ENCODE measurements at places on chromosomes 3 and 15.

- no peak for DNase-seq
Measured at GRCh38 chr3:1216856-1217255, 124.0 kb downstream of the CNTN6 start.

DNA sequence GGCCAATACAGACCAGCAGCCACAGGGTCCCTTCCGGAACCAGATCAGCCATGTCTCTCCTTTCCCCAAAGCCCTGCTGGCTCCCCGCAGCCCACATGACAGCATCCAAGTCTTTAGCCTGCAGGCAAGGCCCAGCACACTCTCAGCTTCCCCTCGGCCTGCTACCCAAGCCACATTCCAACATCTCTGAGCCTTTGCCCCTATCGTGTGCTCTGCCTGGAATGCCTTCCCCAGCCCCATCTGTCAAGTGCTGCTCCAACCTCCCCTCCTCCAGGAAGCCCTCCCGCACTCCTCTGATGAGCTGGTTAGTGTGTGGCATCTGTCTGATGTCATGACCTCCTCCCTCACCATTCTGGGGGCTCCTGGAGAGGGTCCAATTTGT is 8.5 kb downstream of the PLXND1 start:
- DNase-seq, result no peak

GRCh38 chr3:123067689-123068600 is 1.1 kb downstream of the PDIA5 start:
- DNase-seq, result no peak

DNA sequence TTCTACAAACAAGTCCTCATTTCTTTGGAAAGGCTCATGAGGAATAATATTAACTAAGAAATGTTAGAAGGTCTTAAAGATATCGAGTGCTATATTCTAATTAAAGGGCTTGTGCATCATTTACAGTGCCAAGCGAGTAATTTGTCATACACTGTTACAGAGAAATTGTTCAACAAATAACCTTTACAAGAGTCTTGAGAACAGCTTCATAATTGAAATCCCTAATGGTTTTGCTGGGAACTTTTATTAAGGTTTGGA is 209.5 kb downstream of the MECOM start:
- DNase-seq, result no peak

DNA sequence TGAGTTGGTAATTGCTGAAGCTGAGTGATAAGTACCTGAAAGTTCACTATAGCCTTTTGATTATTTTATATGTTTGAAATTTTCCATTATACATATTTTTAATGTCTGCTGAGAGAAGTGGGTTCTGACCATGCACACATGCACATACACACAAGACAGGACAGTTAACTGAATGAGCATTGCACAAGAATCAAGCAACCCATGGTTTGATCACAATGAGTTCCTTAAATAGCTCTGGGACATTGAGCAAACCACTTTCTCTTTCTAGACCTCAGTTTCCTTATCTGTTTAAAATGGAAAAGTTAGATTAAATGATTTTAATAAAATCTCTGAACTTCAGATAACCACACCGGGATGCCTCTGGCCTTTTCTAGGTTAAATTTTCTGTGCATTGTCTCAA is 26.7 kb downstream of the SNTN start:
- DNase-seq, result no peak

DNA sequence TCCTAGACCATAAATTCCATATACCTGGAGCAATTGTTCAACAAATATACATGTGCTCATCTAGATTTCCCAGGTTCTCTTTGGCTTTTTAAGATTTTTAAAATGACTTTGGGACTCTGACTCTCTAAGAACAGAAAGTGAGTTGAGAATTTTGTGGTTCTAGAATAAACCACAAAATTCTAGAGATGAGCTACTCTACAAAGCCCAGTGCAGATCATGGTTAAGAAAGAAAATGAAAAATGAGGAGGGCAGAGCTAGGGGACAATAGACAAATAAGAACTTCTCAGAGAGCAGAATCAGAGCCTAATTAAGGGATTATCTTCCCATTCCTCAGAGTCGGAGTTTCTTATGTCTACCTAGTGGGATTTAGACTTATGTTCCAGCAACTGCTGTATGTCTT is 694.7 kb downstream of the ZNF385D start:
- DNase-seq, result no peak

GRCh38 chr15:100633763-100634075 is 31.3 kb downstream of the ASB7 start:
- no peak for DNase-seq

DNA sequence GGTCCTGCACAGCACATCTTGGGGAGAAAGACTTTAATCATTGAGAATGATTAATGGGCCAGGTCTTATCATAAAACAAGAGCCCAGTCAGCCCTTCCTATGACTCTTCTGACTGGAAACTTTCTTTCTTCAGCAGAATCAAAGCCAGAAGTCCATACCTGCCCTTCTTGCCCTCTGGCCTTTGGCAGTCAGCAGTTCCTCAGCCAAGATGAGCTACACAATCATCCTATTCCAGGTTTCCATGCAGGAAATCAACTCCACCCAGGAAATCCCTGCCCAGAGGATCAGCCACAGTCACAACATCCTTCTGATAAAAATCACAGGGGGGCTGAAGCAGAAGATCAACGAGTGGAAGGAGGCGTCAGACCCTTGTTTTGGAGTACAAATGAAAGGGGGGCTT is 26.9 kb downstream of the ZNF589 start:
- DNase-seq, result no peak

GRCh38 chr3:123021996-123022510 is 5.5 kb downstream of the SEMA5B start:
- no peak for DNase-seq

DNA sequence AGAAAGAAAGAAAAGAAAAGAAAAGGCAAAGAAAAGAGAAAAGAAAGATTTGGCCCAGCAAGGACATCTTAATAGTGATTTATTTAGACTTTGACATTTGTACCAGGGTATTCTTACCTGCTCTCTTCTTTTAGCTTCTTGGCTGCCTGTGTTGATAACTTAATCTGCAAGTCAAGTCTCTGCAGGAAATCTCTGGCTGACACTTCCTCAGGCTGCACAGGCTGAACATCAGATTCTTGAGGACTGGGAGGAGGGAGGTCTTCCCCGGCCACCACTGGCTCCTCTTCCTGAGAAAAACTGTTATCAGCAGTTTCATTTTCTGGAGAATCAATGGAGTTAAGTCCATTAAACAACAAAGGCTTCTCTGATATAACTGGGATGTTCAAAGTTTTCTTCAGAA is 12.8 kb downstream of the LYSMD2 start:
- no peak for DNase-seq

DNA sequence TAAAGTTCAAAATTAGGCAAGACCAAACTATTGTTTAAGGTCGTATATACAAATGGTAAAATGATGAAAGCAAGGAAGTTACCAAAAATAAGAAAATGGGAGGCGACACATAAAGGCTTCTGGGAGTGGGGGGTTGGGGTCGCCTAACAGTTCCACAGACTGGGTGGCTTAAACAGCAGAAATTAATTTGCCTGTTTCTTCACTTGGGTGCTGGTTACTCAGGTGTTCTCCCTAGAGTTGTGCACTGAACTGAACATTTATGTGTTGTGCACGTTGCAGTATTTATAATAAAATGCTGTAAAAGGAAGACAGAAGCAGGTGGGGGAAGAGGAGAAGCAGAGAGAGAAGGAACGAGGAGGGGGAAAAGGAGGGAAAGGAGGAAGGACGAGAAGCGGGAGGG is 10.5 kb upstream of the RNU6-1 start:
- no peak for DNase-seq

- DNase-seq, result no peak
Measured at GRCh38 chr15:51232581-51232980, 105.8 kb downstream of the CYP19A1 start.

DNA sequence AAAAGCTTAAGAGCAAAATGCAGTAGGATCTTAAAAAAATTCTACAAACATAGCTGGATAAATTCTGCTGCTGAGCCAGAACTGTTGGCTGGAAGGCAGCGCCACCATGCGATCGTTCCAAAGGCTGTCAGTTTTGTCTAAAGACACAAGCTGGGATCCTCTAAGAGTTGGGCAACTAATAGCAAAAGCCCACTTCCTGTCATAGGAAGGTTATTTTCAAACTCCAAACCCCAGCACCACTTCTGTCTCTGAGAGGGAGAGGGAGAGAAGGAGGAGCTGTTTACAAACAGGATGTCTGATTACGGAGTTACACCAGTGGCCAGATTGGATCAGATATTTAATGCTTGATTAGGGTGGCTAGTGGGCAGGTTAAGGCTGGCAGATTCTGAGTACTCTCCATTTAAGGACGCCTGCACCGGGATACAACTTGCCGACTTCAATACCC is 44.0 kb downstream of the EIF4E3 start:
- DNase-seq, result peak; percentile 69

GRCh38 chr3:46942076-46942475 is 34.5 kb downstream of the CCDC12 start:
- DNase-seq, result no peak

GRCh38 chr3:181933052-181933618 is 221.4 kb downstream of the SOX2 start:
- DNase-seq, result no peak

- no peak for DNase-seq
Measured at GRCh38 chr15:29024662-29025061, 138.9 kb downstream of the APBA2 start.

- no peak for DNase-seq
Measured at GRCh38 chr3:154794391-154794790, 285.7 kb upstream of the MME start.

DNA sequence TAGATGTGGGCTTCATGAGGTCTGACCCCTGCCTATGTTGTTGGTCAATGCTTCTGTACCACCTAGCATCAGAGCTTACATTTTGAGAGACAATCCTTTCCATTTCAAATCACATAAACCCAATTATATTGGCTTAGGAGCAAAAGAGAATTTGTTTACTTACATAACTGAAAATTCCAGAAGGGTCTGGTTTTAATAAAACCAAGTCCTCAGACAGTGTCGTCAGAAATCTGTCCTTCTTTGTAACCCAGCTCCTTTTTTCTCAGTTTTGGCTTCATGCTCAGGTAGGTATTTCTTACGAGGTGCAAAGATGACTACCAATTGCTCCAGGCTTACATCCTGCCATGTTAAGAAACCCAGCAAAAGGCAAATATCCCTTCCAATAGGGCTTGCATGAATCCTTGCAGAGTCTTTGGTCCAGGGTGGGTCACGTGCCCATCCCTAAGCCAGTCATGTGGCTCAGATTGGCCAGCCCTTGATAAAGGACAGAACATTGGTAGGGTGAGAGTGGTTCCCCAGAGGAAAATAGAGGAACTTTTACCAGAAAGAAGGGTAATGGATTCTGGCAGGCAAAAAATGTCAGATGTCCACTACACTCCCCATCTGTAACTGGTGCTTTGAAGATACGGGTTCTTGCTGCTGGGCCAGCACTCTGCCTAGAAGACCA is 50.2 kb upstream of the VILL start:
- DNase-seq, result no peak

GRCh38 chr3:115246461-115247020 is 99.5 kb upstream of the ZBTB20 start:
- DNase-seq, result no peak

GRCh38 chr3:32148351-32148750 is 41.9 kb downstream of the GPD1L start:
- DNase-seq, result no peak

DNA sequence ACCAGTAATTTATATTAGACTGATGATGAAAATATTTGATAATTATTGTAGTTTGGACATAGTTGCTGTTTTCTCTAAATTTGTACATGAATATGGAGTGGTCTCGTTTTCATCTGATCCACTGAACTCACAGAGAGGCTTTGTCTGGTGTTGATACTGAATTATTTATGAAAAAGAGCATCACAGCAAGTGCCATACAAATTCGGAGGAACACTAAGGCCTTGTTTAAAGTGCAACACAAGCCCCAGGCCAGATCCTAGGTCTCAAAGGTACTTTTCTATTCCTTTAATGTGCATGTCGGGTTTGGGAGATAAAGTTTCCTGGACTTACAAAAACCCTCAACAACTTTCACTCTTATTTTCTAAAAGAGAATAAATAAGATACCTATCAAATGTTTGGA is 796.8 kb upstream of the EPHA6 start:
- DNase-seq, result no peak

DNA sequence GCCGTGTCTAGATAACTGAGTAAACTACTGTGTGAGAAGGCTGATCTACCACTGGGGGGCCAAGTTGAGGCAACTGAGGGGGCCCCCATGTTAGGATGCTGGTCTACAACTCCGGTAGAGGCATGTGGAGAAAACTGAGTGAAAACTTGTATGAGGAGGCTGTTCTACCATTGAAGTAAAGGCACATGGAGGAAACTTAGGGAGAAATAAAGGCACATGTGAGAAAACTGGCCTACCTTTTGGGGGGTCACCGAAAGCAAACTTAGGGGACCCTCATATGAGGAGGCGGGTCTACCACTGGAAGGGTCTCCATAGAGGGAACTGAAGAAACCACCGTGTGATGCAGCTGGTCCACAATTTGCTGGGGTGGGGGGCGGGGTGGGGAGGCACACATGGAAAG is 155.2 kb downstream of the FBLN2 start:
- DNase-seq, result no peak

- no peak for DNase-seq
Measured at GRCh38 chr3:58349792-58350626, 17.3 kb downstream of the PXK start.

DNA sequence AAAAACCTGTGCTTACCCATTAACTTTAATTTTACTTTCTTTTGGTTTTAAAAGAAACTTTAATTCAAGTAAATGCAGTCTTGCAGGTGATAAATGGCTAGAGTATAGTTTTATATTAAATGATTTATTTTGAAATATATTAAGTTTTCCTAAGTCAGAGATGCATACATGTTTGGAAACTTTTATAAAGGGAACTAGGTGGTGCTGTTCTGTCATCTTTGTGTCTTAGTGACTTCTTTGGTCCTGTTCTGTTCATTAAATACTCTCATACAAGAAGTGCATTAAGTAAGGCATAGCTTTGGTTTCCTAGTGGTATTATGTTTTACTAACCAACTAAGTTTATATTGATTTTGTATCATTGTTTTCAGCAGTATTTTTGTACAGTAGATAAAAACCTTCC is 15.6 kb downstream of the CADM2 start:
- DNase-seq, result no peak

DNA sequence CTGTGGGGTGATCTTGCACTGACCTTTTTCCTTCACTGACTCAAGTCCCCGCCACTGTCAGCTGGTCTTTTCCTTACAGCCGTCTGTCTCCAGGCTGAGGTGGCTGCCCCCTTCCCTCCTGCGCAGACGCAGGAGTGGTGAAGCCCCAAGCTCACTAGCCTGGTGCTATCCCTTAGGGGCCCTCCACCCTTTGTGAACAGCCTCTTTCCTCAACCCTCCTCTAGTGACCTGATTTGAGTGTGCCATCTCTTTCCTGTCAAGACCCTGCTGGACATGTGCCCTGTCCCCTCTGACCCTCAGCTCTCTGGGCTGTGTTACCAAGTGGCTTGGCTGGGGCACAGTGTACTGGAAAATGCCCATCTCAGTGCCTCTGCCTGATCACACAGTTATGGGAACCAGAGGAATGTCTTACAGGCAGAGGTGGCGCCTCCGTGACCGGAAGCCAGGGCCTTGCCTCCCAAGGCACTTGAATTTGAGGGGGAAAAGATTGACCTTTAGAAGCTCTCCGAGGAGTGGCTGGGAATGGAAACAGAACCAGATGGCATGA is 8.7 kb downstream of the KBTBD13 start:
- no peak for DNase-seq

GRCh38 chr3:25350725-25351114 is 77.3 kb upstream of the RARB start:
- DNase-seq, result no peak
